Dermis blood vessel endothelial cell (primary cell): ENCODE measurements at places on chromosomes 16 and 17. TPM values are rescaled to one million over a fixed set of nuclear protein-coding genes. Genes with fewer than 3 reads are reported as not detected.

Gene TBC1D3I
- 0.05 and 0.17 TPM in 2 replicates for total RNA-seq

Gene TP53TG3F
- total RNA-seq, result not detected in 2 replicates

Gene FBXO39
- total RNA-seq, result 3.7 and 4.3 TPM in 2 replicates

Gene ADAM11
- total RNA-seq, result under 0.01 and 0.09 TPM in 2 replicates

GRCh38 chr16:64857411-64857810 is 264.5 kb downstream of the CDH11 start:
- DNase-seq, result no peak

DNA sequence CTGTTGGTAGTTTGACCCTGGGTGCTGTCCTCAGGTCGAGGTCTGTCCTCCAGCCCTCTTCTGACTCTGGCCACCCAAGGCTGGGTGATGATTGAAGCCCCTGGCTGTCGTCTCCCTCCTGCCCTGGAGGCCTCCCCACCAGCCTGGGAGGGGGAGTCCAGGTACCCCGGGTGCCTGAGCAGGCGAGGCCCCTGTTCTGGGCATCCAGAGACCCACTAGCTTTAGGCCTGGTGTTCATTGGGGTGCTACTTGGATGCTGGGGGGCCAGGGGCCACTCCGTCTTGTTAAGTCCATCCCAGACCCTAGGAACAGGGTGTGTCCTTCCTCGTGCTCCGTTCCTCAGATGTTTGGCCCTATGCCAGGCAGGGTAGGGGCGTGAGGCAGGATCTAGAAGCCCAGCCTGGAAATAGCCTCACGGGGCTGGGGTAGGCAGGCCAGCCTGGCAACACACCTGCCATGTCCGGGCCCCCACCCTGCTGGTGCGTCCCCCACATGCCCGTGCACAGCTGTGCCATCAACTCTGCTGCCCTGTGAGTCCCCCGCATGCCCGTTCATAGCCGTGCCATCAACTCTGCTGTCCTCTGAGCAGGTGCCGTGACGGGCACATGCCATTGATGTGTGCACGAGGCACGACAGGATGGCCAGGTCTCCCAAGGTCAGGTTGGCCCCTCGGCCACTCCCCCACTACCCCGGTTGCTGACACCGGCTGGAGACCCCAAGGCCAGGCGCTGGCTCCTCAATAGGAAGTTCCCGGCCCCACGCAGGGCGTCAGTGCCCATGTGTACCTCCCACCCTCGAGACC is 36.9 kb downstream of the GINS2 start:
- DNase-seq, result no peak

- no peak for DNase-seq
Measured at GRCh38 chr17:75459246-75459589, 2.8 kb downstream of the TMEM94 start.

DNA sequence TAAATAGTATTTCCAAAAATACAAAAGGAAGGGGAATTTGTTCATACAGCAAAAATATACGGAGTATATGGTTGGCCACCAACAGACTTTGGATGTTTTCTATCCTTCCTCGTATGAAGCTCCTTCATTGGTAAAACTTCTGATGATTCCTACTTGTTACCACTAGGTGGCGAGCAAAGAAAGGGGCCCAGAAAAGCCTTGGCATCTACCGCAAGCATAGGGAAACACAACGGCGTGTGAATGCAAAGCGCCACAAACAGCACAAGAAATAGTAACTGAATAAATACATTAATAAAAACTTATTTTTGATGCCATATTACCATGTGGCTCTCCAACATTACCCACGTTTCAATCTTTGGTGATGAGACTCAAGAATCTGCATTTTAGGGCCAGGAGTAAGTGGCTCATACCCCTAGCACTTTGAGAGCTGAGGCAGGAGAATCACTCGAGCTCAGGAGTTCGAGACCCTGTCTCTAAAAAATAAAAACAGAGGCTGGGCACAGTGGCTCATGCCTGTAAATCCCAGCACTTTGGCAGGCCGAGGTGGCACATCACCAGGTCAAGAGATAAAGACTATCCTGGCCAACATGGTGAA is 34.5 kb downstream of the YWHAE start:
- DNase-seq, result peak; percentile 89

DNA sequence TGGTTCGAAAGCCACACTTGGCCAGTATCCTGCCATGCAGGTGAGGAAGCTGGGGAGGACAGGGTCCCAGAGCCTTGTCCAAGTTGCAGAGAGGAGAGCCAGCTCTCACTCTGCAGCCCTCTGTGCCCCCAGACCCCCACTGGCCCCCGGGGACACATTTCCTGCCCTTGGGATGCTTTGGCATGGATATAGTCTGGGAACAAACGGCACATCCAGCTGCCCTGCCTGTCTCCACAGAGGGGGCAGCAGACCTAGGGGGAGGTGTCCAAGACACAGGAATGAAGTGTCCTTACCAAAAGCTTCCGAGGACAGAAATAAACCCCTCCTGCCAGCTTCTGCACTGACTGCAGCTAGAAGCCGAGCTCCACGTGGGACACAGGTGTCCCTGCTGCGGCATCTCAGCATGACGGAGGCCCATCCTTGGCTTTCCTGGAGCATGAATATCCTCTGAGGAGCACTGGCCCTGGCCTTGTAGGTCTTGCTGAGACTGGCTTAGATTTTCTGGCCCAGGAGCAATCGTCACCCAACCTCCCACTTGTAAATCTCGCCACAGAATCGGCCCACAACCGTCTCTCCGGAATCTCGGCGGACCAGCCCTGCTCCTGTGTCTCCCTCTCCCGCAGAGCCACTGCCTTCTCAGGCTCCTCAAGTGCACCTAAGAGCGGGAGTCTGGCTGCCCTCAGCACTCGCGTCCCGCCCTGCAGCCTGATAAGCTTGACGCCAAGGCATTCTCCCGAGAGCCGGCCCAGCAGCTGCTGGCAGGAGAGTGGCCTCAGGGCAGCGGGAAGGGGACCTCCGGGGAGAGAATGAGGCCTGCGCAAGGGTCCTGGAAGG is 1.1 kb upstream of the CAPN15 start:
- peak; percentile 58 for DNase-seq

- peak; percentile 82 for DNase-seq
Measured at GRCh38 chr17:48610282-48611211, at the start of gene HOXB7. Gene HOXB7, minus strand, starts transcription at chr17:48611017. Its CDS starts 99 bp downstream, at chr17:48610918.

DNA sequence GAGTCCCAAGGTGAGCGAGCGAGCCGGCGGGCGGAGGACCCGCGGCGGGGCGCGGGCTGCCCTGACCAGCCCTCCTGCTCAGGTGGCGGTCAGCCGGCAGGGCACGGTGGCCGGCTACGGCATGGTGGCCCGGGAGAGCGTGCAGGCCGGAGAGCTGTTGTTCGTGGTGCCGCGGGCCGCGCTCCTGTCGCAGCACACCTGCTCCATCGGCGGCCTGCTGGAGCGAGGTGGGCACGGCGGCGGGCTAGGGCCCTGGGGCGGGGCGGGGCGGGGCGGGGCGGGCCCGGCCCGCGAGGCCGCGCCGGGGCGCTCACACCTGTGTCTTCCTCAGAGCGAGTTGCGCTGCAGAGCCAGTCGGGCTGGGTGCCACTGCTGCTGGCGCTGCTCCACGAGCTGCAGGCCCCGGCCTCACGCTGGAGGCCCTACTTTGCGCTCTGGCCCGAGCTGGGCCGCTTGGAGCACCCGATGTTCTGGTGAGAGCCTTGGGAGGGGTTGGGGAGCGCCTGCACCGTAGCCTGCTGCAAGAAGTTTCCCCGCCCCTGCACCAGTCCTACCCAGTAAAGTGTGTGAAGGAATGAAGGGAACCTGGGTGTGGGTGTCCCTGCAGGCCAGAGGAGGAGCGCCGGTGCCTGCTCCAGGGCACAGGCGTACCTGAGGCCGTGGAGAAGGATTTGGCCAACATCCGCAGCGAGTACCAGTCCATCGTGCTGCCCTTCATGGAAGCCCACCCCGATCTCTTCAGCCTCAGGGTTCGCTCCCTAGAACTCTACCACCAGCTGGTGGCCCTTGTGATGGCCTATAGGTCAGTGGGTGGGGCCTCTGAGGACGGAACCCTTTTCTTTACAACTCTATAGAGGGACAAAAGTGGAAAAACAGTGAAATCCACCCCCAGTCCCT is 802 bp downstream of the SETD6 start:
- peak; percentile 9 for DNase-seq

DNA sequence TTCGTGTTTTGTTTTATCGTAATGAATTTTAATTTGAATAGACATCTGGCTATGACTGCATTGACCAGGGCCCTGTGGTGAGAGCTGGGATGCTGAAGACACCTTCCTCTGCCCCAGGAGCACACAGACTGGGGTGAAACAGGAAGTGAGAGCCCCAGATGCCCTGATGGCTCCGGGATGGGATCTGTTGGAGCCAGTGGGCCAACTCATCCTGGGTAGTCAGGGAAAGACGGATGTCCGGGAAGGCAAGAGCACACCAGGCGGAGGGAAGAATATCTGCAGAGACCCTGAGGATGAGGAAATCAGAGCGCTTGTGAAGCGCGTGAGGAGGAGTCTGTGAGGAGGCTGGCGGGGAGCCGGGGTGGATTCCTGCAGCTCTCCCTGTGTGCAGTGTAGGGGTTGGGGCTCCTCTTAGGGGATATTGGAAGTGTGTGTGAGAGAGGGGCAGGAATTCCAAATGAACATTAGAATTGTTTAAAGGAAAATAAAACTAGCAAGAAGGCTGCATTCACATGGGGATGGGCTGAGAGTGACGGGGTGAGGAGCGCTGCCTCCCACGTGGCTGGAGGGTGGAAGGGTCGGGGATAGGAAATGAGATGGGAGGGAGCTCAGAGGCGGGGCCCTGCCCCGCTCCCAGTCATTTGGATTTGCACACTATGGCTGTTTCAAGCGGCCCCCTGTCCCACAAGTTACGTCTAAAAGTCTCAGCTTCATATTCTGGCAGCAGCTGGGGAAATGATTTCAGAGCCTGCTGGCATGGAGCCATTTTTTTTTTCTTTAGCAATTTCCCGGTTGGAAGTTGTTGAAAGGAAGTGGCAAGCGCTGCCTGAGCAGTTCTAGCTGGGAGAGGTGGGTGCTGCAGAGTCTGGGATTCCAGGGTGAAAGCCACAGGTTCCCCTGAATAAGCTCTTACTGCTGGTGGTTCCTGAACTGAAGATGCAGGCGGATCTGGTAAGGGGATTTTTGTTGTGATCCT is 71.2 kb upstream of the LGALS9 start:
- DNase-seq, result peak; percentile 96

GRCh38 chr16:57984443-57985203 is 13.7 kb upstream of the CNGB1 start:
- DNase-seq, result peak; percentile 75

DNA sequence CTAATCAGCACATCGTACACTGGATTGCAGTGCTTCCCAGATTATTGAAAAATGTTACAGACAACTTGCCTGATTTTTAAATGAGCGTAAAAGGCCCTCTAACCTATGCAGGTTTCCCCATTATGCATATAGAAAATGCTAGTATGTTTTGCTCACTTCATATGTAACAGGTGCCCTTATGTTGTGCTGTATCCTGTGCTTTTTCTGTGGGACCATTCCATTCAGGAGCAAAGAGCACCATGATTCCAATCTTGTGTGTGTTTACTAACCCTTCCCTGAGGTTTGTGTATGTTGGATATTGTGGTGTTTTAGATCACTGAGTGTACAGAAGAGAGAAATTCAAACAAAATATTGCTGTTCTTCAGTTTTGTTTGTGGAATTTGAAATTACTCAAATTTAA is 12.9 kb downstream of the PTRH2 start:
- DNase-seq, result no peak

DNA sequence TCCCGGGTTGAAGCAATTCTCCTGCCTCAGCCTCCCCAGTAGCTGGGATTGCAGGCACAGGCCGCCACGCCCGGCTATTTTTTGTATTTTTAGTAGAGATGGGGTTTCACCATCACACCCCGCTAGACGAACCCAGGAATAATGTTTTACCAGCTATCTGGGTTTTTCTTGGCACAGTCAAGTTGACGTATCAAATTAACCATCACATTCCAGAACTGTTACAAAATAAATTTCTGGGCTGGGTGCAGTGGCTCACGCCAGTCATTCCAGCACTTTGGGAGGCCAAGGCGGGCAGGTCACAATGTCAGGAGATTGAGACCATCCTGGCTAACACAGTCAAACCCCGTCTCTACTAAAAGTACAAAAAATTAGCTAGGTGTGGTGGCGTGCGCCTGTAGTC is 501.2 kb downstream of the SHISA9 start:
- no peak for DNase-seq

- no peak for DNase-seq
Measured at GRCh38 chr17:61484174-61484573, 32.0 kb downstream of the TBX4 start.

DNA sequence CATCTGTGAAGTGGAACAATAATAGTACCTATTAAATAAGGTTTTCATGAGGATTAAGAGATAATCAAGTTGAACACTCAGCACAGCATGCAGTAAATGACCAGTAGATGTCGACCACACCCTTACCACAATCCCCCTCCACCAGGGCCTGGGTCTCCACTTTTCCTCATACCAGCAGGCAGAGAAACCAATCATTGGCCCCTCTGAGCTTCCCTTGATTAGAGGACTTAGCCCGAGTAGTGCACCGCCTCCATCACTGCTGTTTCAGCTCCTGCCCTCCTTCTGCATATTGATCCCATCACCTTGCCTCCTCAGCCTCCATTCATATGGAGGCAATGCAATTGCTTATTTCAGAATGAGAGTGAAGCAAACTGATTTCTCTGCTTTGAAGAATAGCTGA is 96.5 kb upstream of the CDH11 start:
- DNase-seq, result no peak

GRCh38 chr17:75875182-75875939 is 3.0 kb downstream of the TRIM47 start:
- no peak for DNase-seq

DNA sequence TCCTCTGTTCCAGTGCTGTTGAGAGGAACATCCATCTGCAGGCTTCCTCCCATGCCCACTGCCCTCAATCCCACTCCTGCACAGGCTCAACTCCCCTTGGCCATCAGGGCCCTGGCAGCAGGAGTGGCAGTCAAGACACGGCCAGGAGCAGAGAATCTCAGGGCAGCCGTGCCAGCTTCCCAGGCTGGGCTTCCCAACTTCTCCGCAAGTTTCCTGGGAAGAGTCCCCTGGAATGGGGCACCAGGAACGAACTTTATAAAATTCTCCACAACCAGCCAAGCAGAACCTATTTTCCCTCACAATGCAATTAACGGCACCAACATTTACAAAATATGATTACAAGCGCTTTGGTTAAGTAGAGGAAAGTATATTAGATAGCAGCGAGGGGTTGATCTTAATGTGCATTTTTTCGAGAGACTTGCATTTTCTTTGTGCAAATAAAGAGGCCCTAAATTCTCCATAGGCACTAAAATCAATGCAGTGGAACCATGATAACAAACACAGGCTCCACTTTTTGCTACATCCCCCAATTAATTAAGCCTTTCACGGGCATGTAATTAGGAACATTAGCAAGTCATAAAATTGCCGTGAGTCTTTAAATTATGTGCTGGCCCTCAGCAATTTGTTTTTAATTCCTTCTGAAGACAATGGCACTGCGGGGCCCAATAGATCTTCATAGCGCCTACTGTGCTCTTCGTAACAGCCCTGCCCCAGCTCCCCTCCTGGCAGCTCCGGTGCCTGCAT is 99.9 kb upstream of the LHX1 start:
- DNase-seq, result no peak

DNA sequence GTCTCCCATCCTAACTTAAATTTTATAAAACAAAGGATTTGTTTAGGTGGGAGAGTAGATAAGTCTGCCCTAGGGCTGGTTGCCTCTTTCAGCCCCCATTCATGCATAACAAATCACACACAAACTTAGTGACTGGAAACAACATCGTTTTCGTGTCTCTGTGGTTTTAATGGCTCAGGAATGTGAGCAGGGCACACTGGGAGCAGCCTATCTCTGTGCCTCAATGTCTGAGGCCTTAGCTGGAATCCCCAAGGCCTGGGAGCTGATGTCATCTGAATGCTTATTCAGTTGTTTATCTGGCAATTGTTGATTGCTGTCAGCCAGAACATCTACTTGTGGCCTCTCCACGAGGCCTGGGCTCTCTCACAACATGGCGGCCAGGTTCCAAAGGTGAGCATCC is 101.9 kb upstream of the HSBP1 start:
- DNase-seq, result no peak

- DNase-seq, result no peak
Measured at GRCh38 chr16:65981057-65981456, 385.4 kb upstream of the CDH5 start.
